ENCODE measurements at places on chromosomes 1 and 21.
A peak's percentile ranks its signal among the peaks of the same experiment; 100 is the strongest.

- DNase-seq, result no peak
These were observed 211.2 kb upstream of the ZP4 start for GRCh38 chr1:238101923-238102322.

- DNase-seq, result peak; percentile 39
These were observed 25.1 kb upstream of the TMEM222 start for GRCh38 chr1:27296773-27297291.

DNA sequence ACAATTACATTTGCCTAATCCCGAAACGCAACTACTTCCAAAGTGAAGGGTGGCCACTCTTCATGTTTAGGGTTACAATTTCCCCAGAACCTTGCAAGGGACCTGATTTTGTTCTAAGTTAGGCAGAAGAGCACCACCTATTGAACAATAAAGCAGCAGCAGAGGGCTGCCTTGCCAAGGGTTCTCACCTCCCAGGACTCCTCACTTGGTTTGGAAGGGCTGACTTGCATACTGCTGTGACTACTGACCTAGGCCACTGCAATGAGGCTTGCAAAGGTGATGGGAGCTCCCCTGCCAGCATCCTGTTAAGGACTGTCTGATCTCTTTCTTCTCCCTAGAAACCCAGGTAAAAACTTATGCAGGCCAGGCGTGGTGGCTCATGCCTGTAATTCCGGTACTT, 14.2 kb downstream of the MTOR start:
- no peak for DNase-seq

- DNase-seq, result no peak
These were observed 26.0 kb upstream of the BCL9 start for GRCh38 chr1:147515045-147515869.

GRCh38 chr1:155261493-155261851, 688 bp downstream of the SCAMP3 start:
- DNase-seq, result no peak

DNA sequence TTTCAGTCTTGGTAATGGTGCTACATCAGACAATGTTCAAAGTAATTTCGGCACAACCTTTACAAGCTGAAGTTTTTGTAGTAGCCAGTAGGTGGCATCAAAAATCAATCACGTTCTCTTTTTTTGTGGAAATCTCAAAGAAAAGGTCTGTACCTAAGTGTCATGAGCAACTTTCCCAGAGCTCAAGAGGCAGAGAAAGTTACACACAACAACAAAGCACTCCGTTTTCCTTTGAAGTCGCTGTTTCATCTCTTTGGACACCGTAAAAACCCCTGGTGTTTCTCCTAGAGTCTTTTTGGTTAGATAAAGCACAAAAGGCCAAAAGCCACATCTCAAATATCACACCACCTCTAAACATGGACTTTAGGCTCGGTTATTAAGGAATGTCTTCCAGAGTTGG, 131.6 kb downstream of the LHX8 start:
- peak; percentile 55 for DNase-seq

DNA sequence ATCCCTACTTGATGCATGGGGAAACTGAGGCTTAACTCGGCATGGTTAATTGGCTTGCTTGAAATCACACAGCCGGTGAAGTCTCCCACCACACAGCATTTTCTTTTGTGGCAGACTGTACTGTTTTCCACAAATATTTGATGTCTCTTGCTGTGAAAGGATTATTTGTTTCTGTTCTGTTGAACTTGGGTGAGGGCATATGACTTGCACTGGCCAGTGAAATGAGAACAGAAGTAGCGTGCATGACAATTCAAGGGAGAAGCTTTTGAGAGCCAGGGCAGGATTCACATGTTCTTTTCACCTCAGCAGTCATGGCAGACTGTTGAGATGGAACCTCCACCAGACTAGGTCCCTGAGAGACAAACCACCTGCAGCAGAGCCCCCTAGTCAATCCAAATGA, 11.7 kb upstream of the AK2 start:
- no peak for DNase-seq

GRCh38 chr21:41373763-41374162, 11.9 kb downstream of the MX2 start:
- DNase-seq, result no peak

GRCh38 chr1:7225711-7226505, 440.7 kb downstream of the CAMTA1 start:
- no peak for DNase-seq

DNA sequence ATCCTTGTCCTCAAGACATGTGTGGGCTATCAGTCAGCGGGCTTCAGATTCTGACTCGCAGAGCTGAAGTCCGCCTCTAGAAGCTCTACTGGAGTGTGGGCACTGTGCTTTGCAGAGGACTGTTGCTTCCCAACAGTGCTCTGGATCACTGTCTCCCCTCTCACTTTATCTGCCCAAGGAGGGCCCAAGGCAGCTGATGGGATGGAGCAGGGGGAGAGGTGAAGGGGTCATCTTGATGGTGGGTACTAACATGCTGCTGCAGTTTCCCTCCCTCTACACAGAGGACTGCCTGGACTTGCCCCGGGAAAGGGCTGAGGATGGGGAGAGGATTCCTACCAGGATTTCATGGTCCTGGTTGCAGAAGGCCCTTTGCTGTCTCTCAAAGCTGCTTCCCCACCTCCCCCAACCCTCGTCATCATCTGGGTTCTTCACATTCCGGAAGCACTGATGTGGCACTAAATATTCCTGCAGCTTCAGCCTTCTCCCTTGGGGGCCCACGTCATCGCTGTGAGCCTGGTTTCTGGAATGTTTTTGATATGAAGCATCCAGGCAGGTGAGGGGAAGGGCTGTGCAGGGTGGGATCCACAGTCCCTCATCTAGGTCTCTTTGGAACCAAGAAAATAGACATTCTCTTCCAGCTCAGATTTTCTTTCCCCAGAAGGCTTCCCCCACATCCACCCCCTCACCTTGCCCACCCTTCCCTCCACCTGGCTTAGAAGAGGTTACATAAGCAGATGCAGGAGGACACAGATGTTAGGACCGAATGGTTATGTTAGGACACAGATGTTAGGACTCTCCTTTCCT, 23.2 kb downstream of the NUAK2 start:
- DNase-seq, result no peak

- no peak for DNase-seq
These were observed 27.2 kb downstream of the NUAK2 start for GRCh38 chr1:205294175-205294917.

GRCh38 chr1:1361982-1362423, 3.6 kb upstream of the MXRA8 start:
- no peak for DNase-seq

DNA sequence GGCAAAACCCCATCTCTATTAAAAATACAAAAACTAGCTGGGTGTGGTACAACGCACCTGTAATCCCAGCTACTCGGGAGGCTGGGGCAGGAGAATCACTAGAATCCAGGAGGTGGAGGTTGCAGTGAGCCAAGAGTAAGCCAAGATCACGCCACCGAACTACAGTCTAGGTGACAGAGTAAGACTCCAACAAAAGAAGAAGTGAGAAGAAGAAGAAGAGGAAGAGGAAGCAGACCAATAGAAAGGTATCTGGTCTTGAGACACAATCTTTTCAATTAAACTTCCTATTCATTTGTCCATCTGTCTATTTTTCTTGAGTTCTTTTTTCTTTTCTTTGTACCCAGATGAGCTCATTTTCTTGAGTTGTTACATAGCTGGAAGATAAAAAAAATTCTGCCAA, 55.7 kb upstream of the ACADM start:
- no peak for DNase-seq

DNA sequence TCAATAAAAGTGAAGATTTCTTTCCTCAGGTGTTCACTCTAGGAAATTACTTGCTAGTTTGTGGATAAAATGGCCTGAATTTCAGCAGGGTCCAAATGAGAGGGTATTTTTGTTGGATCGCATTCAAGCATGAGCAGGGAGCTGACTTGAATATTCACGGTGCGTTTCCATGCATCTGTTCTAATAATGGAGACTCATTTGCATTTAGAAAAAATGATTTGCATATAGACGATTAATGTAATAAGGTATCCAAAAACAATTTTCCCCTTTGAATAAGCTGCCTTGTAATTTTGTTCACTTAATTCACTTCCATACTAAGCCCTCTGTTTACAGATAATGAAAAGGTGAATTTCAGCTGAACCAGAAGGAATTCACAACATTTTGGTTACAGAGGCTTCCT, 130.9 kb upstream of the AJAP1 start:
- no peak for DNase-seq

- no peak for DNase-seq
These were observed 197.4 kb downstream of the ADGRL2 start for GRCh38 chr1:81998165-81998564.

DNA sequence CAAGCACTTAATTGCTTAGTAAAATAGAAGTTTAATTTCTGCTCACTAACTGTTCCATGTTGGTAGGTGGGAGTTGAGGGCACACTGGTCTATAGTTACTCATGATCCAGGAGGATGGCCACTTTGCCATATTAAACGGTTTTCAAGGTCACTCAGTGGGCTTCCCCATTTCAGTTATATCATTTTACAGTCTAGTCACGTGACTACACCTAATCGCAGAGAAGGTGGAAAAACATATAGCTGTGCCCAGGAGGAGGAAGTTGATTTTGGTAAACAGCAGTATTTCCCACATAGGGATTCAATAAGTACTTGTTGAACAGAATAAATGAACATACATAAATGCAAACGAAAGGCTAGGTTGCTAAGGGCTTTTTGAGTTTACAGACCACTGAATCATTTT, 541.1 kb upstream of the CAMK1G start:
- no peak for DNase-seq

DNA sequence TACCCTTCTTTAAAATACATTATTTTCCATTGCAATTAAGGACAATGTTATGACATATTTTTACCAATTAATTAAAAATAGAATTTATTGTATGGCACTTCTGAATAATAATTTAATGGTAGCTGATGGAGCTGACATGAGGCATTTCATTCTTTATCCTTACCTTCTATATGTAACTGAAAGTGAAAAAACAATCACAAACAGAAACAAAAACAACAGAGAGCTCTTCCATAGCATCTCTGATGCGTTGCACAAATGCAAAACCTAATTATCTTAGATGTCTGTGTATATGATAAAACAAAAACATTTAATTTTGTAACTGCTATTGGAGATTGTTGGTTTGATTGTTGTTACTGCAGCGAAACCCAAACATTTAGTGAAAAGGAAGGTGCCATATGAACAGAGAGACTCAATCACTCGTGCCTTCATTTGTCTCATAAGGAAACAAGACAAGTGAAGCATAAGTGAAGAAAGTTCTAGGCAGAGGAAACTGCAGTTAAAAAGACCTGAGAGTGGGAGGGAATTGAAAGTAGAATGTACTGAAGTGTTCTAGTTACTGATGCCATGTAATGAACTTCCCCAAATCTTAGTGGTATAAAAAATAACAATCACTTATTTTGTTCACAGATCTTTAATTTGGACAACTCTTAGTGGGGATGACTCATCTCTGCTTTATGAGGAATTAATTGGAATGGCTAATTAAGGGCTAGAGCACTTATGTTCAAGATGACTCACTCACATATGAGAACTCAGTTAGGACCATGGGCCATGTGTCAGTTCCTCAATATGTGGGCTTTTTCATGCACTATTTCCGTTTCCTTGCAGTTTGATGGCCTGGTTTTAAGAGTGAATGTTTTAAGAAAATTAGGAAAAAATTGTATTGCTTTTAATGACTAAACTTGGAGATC, 245.0 kb upstream of the OLFM3 start:
- DNase-seq, result no peak

DNA sequence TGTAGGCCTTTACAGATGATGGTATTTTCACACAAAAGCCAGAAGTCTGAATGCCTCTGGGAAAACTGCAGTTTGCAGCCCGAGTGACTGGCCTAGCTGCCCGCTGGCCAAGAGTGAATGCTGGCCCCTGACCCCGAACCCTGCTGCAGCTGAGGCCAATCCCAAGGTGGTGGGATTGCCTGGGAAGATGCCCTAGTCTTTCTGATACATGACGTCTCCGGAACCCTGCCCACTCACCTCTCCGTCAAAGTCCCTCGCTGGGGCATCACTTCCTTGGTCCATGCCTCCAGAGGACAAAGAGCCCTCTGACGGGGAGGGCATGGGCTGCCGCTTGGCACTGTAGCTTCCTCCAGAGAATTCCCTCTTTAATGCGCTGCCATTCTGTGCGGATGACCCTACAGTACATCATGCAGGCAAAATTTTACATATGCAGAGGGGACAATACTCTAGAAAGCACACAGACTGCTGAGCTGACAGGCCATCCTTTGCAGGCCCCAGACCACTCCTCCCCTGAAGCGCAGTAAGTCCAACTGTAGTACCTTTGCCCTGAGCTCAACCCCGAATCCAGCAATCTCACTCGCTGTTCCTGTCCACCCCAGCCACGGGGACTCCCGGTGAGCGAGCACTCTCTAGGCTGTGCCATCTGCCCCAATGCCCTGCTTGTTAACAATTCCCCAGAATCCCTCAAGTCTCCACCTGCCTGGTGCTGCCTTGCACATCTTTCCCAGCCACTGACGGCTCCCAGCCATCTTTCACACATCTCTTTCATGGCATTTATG, 54.7 kb downstream of the COQ8A start:
- DNase-seq, result no peak

GRCh38 chr1:15282810-15283474, 35.9 kb downstream of the FHAD1 start:
- DNase-seq, result no peak

DNA sequence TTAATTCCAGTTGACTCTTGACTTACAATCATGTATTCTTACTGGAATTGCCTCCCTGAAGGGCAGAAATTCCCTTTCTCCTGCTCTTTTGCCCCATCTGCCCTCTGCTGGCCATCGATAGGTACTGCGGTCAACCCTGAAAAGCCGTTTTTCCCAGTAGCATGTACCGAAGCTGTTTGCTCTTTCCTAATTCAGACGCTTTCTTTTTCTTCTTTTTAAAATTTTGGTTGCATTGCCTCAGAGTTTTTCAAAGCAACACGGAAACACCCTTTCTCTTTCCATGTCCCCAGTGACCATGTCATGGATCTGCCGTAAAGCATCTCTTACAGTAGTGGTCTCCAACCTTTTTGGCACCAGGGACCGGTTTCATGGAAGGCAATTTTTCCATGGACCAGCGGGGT, 164.2 kb upstream of the C1orf21 start:
- no peak for DNase-seq

DNA sequence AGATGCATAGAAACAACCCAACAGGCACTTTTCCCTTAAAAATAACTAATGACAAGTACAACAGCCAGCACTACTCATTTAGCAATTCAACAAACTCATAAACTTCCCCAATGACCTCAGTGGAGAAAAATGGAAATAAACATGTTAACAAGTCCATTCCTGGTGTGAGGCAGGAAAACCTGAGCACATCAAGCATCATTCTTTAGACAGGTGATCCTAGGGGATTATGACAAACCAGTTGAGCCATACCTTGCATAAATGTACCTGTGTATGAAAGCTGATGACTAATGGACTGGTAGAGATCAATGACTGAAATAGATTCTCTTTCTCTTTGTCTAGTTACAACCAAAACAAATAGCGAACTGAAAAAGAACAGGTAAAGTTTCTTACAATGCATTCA, 7.0 kb downstream of the COL24A1 start:
- no peak for DNase-seq

- DNase-seq, result no peak
These were observed 1.1 kb upstream of the ABCD3 start for GRCh38 chr1:94416901-94417727.

DNA sequence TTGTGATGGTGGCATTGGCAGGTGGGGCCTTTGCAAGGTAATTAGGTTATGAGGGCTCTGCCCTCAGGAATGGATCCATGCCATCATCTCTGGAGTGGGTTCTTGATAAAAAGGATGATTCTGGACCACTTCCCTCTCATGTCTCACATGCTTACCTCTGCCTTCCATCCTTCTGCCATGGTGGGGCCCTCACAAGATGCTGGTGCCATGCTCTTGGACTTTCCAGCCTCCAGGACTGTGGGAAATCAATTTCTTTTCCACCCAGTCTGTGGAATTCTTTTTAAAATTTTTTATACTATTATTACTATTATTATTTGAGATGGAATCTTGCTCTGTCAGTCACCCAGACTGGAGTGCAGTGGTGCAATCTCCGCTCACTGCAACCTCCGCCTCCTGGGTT, 57.3 kb downstream of the ACBD3 start:
- no peak for DNase-seq

Measured in NCI-H1694 (cell line).